ENCODE measurements at places on chromosomes 3 and 15.
A peak's percentile ranks its signal among the peaks of the same experiment; 100 is the strongest.

DNA sequence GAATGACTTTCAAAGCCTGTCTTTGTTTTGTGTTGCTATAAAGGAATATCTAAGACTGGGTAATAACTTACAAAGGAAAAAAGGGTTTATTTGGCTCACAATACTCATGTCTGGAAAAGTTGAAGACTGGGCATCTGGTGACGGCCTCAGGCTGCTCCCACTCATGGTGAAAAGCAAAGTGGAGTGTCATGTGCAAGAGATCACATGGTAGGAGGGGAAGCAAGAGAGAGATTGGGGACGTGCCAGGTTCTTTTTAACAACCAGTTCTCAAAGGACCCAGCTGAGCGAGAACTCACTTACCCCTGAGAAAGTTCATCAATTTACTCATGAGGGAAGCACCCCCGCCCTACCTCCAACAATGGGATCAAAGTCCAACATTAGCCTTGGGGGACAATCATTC is 929.4 kb downstream of the ROBO1 start:
- no peak for DNase-seq

DNA sequence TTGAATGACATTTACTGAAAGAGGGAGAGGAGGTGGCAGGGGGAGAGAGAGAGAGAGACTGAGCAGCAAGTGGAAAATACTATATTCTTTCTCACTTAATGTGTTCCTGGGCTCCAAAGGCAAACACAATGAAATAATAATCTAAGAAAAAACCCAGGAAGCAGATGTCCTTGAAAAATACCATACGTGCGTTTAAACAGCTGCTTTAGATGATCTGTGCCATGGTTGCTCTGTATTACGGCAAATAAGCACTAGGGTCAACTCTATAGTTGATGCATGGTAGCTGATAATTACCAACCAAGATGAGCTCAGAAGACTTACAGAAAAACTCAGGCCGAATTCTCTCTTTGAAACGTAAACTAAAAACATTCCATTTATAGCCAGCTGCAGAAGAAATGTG is 410.3 kb upstream of the TBL1XR1 start:
- no peak for DNase-seq

GRCh38 chr3:86865506-86865905 is 125.4 kb downstream of the VGLL3 start:
- no peak for DNase-seq

GRCh38 chr3:160365869-160366522 is 33.0 kb downstream of the IFT80 start:
- DNase-seq = no peak

DNA sequence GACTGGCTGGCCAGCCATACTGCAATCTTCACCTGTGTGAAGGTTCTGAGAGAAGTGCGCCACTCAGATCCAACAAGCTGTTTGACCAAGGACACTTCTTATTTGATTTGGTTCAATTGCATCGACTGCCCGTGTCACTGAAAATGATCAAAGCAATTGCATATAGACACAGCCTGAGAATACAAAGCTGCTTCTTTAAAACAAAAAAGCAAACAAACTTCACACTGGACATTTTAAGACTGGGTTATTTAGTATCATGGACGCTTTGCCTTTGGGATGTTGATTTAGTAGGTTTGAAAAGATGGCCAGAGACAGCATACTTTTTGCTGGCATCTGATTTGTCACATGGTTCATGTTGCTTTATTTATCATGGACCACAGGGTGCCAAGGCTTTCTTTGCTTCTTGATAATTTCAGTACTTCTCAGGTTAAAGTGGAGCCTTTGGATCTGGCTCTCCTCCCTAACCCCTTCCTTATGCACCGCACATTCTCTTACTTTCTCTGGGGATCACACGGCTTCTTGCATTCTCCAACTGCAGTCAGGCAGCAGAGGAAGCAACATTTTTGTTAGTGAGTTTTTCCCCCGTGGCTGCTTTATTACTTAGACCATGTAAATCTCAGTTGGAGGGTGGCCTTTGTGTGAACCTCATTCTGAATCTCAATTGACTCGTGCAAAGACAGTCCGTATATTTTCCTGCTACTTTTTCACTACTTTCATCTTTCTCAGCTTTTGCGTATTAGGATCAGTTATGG is 151.0 kb downstream of the CD47 start:
- no peak for DNase-seq

DNA sequence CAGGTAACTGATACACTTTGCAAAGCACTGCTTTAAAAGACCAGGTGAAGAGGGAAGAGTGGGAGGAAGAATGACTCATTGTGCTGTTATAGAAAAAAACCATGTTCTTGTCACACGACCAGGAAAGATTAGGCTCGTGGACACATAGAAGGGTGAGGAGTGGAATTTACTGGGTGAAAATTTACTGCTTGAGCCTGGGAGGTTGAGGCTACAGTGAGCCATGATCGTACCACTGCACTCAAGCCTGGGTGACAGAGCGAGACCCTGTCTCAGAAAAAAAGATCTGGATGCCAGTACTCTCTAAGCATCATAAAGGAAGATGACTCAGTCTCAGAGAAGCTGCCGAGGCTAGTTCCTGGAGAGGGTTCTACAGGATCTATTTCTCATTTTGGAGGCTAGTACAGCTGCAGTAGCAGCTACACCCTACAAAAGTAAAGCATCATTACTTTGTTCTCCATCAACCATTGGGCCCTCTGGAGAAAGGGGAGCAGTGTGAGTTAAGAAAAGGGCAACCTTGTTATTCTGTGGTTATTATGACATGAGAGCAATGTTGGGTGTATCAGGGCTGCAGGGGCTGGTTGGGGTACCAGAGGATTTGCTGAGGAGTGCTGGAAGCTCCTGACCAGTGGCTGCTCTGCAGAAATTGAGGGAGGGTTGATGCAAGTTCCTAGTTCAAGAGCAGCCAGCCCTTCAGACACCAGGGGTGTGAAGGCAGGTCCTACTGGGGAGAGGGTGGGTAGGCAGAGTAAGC is 75.4 kb downstream of the CMTM8 start:
- peak; percentile 68 for DNase-seq

GRCh38 chr3:127475391-127475790 is 115.1 kb downstream of the TPRA1 start:
- no peak for DNase-seq

DNA sequence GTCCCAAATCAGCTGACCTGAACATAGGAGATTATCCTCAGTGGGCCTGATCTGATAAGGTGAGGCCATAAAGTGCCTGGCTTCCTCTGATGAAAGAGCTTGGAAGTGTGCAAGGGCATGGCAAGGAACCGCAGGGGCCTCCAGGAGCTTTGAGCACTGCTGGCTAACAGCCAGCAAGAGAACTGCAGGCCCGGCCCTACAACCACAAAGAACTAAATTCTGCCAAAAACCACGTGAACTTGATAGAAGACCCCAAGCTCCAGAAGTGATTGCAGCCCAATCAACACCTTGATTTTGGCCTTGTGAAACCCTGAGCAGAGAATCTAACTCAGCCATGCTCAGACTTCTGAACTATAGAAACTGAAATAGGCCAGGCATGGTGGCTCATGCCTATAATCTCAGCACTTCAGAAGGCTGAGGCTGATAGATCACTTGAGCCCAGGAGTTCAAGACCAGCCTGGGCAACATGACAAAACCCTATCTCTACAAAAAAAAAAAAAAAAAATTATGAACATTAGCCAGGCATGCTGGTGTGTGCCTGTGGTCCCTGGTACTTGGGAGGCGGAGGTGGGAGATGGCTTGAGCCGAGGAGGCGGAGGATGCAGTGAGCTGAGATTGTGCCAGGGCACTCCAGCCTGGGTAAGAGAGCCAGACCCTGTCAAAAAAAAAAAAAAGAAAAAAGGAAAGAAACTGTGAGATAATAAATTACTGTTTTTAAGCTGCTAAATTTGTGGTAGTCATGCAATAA is 7.7 kb upstream of the DIS3L start:
- DNase-seq = no peak

GRCh38 chr3:115021061-115021460 is 126.0 kb downstream of the ZBTB20 start:
- no peak for DNase-seq

- DNase-seq = no peak
Measured at GRCh38 chr15:32641517-32642059, at the start of gene SCG5. SCG5 (plus strand) TSS chr15:32641710; CDS start chr15:32643593, 1,883 bp downstream.

DNA sequence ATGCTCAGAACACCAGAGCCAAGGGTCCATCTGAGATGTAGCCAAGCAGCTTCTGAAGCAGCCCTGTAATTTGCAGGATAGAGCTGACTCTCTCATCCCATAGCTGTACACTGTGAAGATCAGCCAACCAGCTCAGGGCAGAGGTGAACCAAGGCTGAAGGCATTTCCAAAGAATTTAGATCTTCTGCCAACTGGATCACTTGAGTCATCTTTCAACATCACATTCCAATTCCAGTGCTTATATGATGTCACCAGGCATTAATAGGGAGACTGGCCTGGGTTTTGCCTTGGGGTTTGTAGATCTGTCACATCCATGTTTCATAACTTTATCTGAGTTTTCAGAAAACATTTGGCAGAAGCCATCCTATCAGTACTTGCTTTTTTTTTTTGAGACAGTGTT is 98.2 kb downstream of the NR2F2 start:
- no peak for DNase-seq

- no peak for DNase-seq
Measured at GRCh38 chr15:31303726-31304648, 22.6 kb upstream of the KLF13 start.

DNA sequence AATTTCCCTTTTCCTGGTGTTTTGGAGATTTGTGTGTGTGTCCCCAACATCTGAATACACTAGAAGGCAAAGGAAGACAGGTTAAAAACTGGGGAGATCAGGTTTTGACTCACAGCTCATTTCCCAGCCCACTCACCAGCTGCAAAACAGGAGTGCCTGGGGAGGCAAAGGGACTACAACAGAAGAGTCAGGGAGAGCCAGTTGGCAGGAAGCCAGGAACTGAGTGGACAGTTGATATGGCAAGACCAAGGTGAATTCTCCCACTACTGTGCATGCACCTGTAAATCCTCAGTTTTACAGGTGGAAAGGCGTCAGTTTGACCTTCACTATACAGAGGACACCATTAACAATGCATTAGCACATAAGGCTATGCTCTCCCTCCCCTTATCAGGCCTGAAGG is 901.5 kb upstream of the SEMA6D start:
- DNase-seq = no peak

GRCh38 chr3:11523572-11524101 is 120.1 kb downstream of the VGLL4 start:
- DNase-seq = no peak

- no peak for DNase-seq
Measured at GRCh38 chr3:194928831-194929577, 243.3 kb downstream of the FAM43A start.

DNA sequence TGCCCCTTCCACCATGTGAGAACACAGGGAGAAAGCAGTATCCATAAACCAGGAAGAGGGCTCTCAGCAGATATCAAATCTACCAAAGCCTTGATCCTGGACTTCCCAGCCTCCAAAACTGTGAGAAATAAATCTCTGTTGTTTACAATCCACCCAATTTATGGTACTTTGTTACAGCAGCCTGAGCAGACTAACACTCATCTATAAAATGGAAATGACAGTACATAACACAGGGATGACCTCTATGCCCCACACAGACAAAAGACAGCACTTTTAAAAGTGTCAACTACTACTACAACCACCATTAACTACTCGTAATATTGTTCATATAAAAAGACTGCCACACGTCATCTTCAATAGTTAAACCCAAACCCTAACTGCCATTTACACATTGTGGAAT is 5.7 kb downstream of the RYK start:
- no peak for DNase-seq

- no peak for DNase-seq
Measured at GRCh38 chr3:117165601-117166051, 456.0 kb downstream of the TUSC7 start.

DNA sequence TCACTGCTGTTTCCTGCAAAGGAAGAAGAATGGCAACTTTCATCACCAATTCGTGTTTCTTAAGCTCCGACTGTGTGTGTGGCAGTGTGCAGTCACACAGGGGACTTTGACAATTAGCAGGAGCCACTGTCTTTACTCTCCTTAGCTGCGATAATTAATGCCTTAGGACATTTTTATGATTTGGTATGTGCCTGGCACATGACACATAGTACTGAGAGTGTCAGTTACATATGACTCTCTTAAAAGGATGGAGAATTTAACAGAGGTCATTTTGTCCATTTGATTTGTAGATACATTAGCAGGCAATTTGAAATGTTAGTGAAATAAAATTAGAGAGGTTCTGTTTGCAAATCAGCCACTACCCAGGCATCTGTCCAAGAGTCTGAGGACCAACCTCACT is 128.9 kb upstream of the VEPH1 start:
- DNase-seq = no peak

GRCh38 chr3:36813305-36813704 is 49.0 kb upstream of the DCLK3 start:
- no peak for DNase-seq

- no peak for DNase-seq
Measured at GRCh38 chr3:196990601-196991007, 22.0 kb upstream of the PIGZ start.

DNA sequence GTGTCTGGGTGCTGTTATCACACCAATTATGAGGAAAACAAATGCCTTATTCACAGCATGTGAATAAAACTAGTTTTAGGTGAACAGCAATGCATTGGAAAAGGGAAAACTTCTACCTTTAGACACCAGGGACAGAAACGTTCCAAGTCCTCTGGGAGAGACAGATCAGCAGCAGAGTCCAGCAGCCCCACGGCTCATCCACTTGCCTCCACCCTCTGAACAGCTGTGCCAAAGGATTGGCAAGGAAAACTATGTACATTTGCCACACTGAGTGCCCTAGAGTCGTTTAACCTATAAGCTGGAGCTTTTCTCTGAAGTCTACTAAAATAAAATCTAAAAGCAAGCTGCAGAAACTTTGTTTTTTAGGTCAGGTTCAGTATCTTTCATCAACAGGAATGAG is 107.7 kb upstream of the EIF1B start:
- no peak for DNase-seq

DNA sequence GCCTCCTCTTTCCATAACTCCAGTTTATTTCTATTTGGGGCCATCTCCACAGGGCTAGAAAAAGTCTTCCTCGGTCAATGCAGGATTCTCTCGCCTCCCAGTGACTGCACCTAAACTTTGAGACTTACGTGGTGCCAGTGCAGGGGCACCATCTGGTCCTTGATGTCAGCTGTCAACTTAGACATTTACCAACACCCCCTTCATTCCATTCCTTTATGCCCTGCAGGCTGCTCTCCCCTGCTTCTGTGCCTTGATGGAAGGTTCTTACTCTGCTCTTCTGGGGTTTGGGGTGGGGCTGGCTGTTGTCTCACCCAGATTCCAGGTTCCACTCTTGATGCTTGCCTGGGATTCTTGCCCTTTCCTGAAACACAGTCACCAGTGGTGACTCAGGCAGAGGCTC is 101.8 kb downstream of the ST8SIA2 start:
- DNase-seq = no peak

DNA sequence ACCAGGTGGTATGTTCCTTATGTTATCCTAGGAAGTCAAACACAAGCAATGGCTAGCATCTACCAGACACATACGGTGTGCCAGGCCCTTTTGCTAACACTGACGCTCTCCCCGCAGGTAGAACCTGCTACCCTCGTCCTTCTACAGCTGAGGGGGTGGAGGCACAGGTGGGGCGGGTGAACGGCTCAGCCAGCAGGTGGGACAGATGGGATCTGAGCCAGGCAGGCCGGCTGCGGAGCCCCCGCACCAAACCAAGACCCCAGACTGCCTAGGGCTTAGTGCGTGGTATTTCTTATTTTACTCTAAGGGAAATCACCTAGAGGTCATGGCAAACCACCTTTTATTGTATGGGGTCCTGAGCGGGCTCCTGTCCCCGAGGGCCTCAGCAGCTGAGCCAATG is 53.9 kb upstream of the PCSK6 start:
- DNase-seq = no peak

GRCh38 chr15:92981333-92981732 is 81.2 kb downstream of the CHD2 start:
- no peak for DNase-seq

Data from T-helper 1 cell (primary cell).